Activated CD8-positive, alpha-beta T cell treated with anti-CD3 and anti-CD28 coated beads for 36 hours (primary cell): ENCODE measurements at places on chromosomes 11 and 22. TPM values are rescaled to one million over a fixed set of nuclear protein-coding genes. Genes with fewer than 3 reads are reported as not detected.
A peak's percentile ranks its signal among the peaks of the same experiment; 100 is the strongest.

The NADSYN1 gene
- total RNA-seq, result 117 TPM

The FAU gene
- total RNA-seq, result 1,112 TPM

The RPL27A gene
- total RNA-seq, result 959 TPM

The CNIH2 gene
- 2.0 TPM for total RNA-seq

The INS gene
- not detected for total RNA-seq

The CALCB gene
- total RNA-seq, result 4.7 TPM

The KCNQ1 gene
- 8.7 TPM for total RNA-seq

The TRIM5 gene
- total RNA-seq, result 21.5 TPM

DNA sequence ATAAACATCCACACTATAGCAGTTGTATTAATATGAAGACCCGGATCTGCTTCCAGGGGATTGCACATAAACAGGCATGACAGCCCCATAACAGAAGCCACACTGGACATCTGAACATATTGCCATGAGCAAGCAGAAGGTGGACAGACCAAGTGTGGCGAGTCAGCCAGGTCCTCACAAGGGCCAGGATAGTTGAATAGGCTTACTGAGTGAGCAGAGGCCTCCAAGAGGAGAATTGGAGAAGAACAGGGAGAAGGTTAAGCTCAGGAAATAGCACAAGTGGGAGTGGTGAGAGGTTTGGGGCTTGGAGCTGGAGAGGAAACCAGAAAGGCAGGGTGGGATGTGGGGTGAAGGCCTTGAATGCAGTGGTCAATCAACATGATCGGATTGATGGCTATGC lies 10.8 kb downstream of the SLC35C1 start:
- no peaks in the 10 kb centered on the region for H3K36me3 ChIP-seq
- H3K4me3 ChIP-seq, result no peak overlapping the region
- H3K27me3 ChIP-seq, result no peaks in the 10 kb centered on the region
- no peak for DNase-seq
- peaks cover 6% of the 10 kb centered on the region for H3K4me1 ChIP-seq

GRCh38 chr11:118527109-118527508 lies at the start of gene TTC36:
TTC36 (plus strand) TSS chr11:118527474; CDS start chr11:118527495, 21 bp downstream.
- H3K27ac ChIP-seq, result no peak within 1 kb of the TSS
- peaks cover 25% of the 10 kb centered on the region for H3K4me1 ChIP-seq
- no peaks in the 10 kb centered on the region for H3K27me3 ChIP-seq
- H3K4me3 ChIP-seq, result no peak within 1 kb of the TSS

DNA sequence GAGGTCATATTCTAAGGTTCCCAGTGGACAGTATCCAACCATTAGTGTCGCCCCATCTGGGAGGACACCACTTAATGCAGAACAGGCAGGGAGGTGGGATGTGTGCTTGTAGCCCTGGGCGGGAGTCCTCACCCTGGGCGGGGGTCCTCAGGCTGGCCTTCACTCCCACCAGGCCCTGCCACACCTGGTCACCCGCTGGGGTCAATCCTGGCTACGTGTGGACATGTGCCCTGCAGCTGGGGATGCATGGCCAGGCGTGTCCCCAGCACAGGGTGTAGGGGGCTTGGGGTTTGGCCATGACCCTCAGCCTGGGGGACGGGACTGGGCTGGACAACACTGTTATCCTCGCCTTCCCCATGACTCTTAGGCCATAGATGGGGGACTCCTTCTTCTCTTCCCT lies 18.8 kb downstream of the TRPM5 start:
- DNase-seq, result no peak
- no peaks in the 10 kb centered on the region for H3K4me1 ChIP-seq
- no peaks in the 10 kb centered on the region for H3K27me3 ChIP-seq
- H3K4me3 ChIP-seq, result no peak overlapping the region

DNA sequence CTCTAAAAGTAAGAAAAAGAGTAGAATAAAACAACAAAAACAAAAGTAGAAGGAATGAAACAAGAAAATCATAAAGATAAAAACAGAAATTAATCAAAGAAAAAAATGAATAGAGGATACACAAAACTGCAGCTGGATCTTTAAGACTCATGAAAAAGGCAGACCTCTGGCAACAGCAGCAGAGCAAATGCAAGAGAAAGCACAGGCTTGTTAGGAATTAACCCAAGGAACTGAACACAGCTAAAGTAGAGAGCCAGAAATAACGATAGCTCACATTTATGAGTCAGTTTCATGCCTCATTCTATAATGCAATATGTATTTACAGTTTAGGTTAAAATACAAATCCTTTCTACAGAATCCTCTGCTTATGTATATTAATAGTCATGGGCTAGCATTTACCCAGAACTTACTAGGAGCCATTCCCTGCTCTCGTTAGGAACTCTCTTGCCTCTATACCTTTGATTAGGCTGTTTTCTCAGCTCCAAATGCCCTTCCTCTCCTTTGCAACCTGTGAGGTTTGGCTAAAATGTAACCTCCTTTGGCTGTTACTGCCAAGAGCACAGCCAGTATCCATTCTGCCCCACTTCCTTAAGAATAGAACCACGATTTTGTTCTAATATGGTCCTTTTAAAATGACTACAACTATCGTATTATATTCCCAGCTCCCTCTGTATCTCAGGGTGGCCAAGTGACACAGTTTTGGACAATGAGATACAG lies 38.3 kb upstream of the NFAM1 start:
- no peaks in the 10 kb centered on the region for H3K36me3 ChIP-seq
- H3K27me3 ChIP-seq, result no peaks in the 10 kb centered on the region
- no peak for DNase-seq
- no peak overlapping the region for H3K4me3 ChIP-seq
- H3K27ac ChIP-seq, result no peak overlapping the region

DNA sequence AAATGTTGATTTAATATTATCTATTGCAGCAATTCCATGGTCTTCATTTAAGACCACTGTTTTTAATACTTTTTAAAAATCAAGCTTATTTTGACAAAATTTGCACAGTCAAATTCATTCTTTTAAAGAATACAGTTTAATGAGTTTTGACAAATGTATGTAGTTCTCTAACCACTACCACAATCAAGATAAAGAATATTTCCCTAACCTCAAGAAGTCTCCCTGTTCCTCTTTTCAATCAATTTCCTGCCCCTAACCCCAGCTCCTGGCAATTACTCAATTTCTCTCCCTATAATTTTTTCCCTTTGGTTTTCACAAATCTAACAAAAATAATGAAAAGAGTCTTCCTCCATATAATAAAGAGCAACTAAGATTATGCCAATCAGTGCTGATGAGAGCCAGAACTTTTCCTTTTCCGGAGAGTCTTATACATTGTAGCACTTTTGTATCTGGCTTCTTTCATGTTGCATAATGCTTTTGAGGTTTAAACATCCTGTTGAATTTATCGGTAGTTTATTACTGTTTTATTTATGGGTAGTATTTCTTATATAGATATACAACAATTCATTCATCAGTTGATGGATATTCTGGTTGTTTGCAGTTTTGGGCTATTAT lies 231.7 kb downstream of the AASDHPPT start:
- H3K4me3 ChIP-seq, result no peak overlapping the region
- DNase-seq, result no peak
- no peaks in the 10 kb centered on the region for H3K4me1 ChIP-seq
- H3K36me3 ChIP-seq, result no peaks in the 10 kb centered on the region

DNA sequence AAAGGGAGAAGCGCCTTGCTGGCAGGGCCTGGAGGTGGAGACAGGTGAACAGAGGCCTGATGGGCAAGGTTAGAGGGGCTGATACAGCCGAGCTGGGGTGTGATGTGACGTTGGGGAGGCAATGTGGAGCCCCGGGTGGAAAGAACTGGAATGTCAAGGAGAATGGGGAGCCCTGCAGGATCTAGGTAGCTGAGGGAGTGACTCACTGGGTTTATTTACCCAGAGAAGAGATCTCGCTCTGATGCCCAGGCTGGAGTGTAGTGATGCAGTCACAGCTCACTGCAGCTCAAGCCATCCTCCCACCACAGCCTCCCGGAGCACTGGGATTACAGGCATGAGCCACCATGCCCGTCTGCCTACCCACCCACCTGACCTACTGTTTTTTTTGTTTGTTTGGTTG lies 1.9 kb upstream of the CYB5R3 start:
- H3K4me3 ChIP-seq, result peak overlapping the region; percentile 17
- no peak overlapping the region for H3K27ac ChIP-seq
- no peaks in the 10 kb centered on the region for H3K27me3 ChIP-seq
- H3K36me3 ChIP-seq, result no peaks in the 10 kb centered on the region

- no peaks in the 10 kb centered on the region for H3K4me1 ChIP-seq
- H3K4me3 ChIP-seq, result no peak overlapping the region
- no peaks in the 10 kb centered on the region for H3K27me3 ChIP-seq
- no peaks in the 10 kb centered on the region for H3K36me3 ChIP-seq
- no peak overlapping the region for H3K27ac ChIP-seq
Observed at GRCh38 chr11:75308986-75309385, 42.5 kb downstream of the ARRB1 start.

GRCh38 chr11:65919573-65920371 lies 546 bp downstream of the DRAP1 start:
- H3K27me3 ChIP-seq, result no peaks in the 10 kb centered on the region
- peaks cover 32% of the 10 kb centered on the region for H3K4me1 ChIP-seq
- peak overlapping the region; percentile 92 for H3K4me3 ChIP-seq
- H3K27ac ChIP-seq, result peak overlapping the region; percentile 84
- H3K36me3 ChIP-seq, result peaks cover 22% of the 10 kb centered on the region

DNA sequence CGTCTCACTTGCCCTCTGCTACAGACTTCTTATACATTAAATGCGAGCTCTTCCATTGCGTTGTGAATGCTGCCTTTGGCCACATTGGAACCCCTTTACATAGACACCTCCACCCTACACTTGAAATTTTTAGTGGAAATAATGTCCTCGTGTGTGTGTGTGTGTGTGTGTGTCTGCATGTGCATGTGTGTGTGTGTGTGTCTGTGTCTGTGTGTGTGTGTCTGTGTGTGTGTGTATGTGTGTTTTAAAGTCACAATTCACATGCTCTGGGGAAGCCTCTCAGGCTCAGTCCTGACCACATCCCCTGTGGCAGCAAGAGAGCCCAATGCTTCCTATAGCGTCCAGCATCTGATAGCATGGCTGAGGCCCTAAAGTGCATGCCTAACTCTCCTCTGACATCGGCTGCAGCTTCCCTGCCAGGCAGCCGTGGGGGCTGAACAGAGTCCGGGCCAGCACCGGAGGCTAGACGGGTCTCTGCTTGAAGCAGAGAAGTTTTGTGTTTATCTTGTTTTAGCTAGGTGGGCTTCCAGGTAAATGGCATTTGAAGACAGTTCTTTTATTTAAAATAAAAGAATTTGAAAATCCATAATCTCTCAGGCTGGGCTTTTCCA lies 64.5 kb upstream of the EMID1 start:
- no peaks in the 10 kb centered on the region for H3K36me3 ChIP-seq
- no peaks in the 10 kb centered on the region for H3K4me1 ChIP-seq
- DNase-seq, result no peak
- H3K4me3 ChIP-seq, result no peak overlapping the region
- H3K27ac ChIP-seq, result no peak overlapping the region

- H3K4me1 ChIP-seq, result no peaks in the 10 kb centered on the region
- peaks cover 19% of the 10 kb centered on the region for H3K27me3 ChIP-seq
- no peak overlapping the region for H3K27ac ChIP-seq
- H3K4me3 ChIP-seq, result no peak overlapping the region
- no peaks in the 10 kb centered on the region for H3K36me3 ChIP-seq
Observed at GRCh38 chr11:120719348-120719747, 207.8 kb downstream of the GRIK4 start.

DNA sequence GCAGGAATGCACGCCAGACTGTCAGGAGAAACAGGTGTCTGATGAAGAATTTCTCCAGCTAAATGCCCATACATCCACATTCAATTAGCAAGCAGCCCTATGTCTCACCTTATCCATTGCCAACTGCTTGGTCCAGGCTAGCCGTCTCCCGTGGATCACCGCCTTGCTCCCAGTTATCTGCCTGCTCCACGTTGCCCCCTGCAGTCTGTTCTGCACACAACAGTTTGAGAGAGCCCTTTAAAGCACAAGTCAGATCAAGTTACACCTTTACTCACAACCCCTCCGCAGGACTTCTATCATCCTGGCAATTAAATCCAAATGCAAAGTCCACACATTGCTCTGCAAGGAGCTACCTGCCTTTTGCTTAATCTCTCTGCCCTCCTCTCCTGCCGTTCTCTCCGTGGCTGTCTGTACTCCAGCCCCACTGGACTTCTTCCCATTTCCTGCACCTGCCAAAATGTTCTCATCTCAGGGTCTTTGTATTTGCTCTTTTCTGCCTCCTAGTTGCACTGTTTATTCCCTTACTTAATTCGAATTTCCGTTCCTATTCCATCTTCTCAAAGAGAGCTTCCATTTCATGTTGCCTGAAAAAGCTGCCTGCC lies 185.3 kb upstream of the LARGE1 start:
- no peaks in the 10 kb centered on the region for H3K27me3 ChIP-seq
- DNase-seq, result peak; percentile 35
- no peak overlapping the region for H3K27ac ChIP-seq
- H3K4me1 ChIP-seq, result no peaks in the 10 kb centered on the region

GRCh38 chr11:114440121-114440860 lies 1.0 kb downstream of the REXO2 start:
- no peaks in the 10 kb centered on the region for H3K27me3 ChIP-seq
- peak overlapping the region; percentile 93 for H3K27ac ChIP-seq
- peaks cover 23% of the 10 kb centered on the region for H3K4me1 ChIP-seq
- H3K4me3 ChIP-seq, result peak overlapping the region; percentile 96
- DNase-seq, result no peak

DNA sequence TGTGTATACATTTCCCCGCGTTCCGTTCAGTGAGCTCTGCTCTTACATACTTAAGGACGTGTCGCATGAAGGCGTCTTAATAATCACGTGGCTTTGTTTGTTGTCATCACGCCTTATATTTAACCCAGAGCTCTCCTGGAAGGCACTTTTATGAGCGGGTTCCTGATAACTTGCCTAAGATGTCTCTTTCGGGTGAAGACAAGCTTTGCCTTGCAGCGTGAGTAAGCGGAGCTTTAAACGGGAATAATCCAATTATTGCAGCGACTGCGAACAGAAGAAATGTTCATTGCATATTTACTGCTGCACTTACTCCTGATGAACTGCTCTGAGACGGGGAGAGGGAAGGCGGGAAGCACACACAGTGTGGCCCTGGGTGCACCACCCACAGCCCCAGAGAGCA lies 1128.2 kb downstream of the BRD1 start:
- no peak for DNase-seq
- no peak overlapping the region for H3K27ac ChIP-seq
- H3K4me1 ChIP-seq, result no peaks in the 10 kb centered on the region
- no peak overlapping the region for H3K4me3 ChIP-seq
- no peaks in the 10 kb centered on the region for H3K27me3 ChIP-seq

GRCh38 chr11:6637871-6638270 lies 17.7 kb downstream of the DCHS1 start:
- no peak overlapping the region for H3K27ac ChIP-seq
- DNase-seq, result no peak
- no peaks in the 10 kb centered on the region for H3K27me3 ChIP-seq
- H3K4me1 ChIP-seq, result peaks cover under 1% of the 10 kb centered on the region
- no peaks in the 10 kb centered on the region for H3K36me3 ChIP-seq
- no peak overlapping the region for H3K4me3 ChIP-seq
